ENCODE measurements at places on chromosomes 1 and 21.

DNA sequence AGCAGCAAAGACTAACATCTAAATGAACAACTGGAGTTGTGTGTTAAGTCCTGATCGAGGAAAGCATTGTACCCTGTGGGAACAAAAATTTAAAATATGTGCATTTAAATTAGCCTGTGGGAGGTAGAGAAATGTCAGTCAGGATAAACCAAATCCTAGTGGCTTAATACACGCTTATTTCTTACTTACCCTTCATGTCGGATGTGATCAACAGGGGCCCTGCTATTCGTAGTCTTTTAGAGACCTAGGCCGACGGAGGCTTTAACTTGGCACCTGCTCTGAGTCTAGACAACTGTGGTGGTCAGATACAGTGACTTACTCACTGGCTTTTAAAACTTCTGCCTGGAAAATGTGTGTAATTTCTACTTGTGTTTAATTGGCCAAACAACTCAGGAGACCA is 10.2 kb downstream of the GSTM3 start:
- no peak for DNase-seq

DNA sequence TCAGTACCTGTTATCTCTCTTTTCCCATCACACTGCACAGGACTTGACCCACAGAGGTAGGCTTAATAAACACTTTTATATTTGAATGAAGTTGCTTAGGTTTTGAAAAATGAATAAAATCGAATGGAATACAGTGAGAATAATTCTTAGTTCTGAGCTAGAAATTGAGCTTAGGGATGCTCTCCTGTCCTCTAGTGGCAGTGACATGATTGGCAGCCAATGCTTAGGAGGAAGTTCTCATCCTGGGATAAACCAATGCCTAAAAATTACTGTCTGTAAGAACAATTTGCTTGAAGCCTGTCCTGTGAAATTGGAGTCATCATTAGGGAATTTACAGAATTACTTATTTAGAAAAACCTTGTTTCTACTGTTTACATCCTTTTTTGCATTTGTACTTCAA is 21.3 kb upstream of the CYP4X1 start:
- no peak for DNase-seq

- DNase-seq, result no peak
Measured at GRCh38 chr1:158078569-158079080, 85.2 kb downstream of the KIRREL1 start.

DNA sequence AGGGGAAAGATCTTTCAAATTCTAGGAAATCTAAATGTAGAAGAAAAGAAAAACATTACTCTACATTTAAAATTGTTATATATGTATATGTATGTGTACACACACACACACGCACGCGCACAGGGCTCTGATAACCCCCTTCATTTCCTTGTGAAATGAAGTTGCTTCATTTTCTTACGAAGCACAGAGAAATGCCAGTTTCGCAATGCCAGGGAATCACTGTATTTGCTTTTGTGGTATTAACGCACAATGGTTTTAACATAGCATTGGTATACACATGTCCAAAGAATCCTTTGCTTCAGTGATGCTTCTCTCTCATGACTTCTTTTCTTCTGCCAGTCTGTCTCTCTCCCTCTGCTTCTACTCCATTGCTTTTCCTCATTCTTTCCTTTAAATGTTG is 8.4 kb upstream of the DDAH1 start:
- no peak for DNase-seq

- DNase-seq, result no peak
Measured at GRCh38 chr1:174639461-174639860, 191.7 kb downstream of the GPR52 start.

- no peak for DNase-seq
Measured at GRCh38 chr1:31585736-31586365, 9.5 kb downstream of the TINAGL1 start.

- no peak for DNase-seq
Measured at GRCh38 chr1:238458899-238459298, 568.2 kb upstream of the ZP4 start.

GRCh38 chr1:45834689-45835088 is 31.3 kb downstream of the MAST2 start:
- no peak for DNase-seq

GRCh38 chr1:240070188-240070587 is 21.5 kb upstream of the FMN2 start:
- no peak for DNase-seq

DNA sequence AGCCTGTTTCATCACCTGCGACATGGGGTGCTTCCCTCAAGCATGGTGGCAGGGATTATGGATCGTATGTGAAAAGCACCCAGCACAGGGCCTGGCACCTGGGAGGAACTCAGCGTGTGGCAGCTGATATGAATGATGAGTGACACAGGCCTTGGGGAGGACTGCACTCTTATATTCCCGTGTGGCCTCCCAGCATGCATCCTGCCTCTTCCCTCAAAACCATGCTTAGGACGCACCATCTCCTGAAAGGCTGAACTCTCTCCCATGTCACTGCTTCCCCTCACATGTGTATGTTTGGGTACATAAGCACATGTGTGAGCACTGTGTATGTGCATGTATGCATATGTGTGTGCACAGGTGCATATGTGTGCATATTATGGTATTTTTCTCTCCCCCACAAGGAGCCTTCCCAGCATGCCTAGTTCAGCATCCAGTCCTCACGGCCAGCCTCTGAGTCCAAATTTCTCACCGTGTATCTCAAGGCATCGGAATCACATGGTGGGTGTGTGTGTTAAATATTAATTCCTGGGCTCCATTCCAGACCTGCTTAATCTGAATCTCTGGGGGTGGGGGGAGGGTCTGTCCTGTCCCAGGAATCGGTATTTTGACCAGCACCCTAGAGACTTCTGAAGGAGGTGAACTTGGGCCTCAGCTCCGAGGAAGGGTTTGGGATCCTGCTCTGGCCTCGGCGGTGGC is 12.8 kb downstream of the MYOM3 start:
- no peak for DNase-seq

DNA sequence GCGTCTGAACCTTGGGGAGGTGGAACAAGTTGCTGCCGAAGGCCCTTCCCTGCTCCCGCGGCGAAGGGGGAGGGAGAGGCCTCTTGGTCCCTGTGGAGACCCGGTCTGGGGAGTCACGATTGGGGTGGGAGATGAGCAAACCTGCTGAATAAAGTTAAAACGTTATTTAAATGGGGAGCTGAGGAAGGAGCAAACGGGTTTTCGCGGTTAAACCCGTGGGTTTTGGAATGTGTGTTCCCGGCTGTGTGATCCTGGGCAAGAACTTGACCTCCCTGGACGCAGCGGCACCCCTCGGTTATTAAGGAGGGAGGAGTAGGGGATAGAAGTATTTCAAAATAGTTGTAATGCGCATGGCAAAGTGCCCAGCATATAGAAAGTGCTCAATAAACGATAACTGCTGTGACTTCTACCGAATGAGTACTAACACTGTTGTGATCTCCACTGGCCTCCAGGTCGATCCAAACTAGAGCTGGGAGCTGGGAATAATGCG is 3.4 kb downstream of the FAM110D start:
- no peak for DNase-seq

DNA sequence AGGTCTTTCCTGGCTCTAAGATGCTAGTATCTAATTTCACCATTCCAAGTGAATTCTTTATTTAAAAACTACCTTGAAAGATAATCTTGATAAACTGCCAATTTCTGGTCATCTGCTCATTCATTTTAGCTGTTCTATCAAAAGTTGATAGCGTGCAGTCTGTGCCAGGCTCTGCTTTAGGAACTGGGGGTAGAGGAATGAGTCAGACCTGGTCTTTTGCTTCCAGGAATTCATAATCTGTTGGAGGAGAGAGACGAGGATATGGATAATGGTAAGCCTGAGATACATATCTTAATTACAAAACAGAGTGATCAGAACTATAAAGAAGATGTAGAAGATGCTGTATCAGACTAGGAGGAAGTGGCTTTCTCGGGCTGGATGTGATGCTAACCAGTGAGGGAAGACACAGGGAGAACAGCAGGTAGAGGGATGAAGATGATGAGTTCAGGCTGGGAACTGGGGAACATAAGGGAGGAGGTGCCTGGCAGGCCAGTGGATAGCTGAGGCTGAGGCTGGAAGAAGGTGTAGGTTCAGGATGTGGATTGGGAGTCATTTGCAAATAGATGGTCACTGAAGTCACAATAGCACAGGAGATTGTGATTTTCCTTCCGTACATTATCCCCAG is 12.3 kb upstream of the PHC2 start:
- no peak for DNase-seq

DNA sequence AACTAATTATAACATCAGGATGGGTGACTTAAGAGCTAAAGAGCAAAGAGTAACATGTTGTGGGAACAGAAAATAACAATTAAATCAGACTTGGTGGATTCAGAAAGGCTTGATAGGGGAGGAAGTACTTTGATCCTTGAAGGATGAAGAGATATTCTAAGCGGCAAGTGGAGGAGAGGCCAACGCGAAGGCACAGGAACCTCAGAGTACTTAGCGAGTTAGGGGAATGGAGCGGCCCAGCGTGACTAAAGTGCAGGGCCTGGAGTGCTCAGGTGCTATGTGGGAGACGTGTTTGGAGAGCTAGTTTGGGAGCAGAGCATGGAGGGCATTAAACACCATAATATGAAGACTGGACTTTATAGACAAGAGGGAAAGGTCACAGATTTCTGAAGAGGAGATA is 64.3 kb downstream of the ADCY10 start:
- no peak for DNase-seq

- no peak for DNase-seq
Measured at GRCh38 chr21:14376854-14377253, 6.1 kb downstream of the HSPA13 start.

- DNase-seq, result no peak
Measured at GRCh38 chr21:41839387-41840000, 39.6 kb downstream of the PRDM15 start.

All from CD4-positive, alpha-beta T cell treated with Interleukin-1 beta for 1 hour (primary cell).